Amniotic stem cell (primary cell): ENCODE measurements at places on chromosomes 16 and 17.

DNA sequence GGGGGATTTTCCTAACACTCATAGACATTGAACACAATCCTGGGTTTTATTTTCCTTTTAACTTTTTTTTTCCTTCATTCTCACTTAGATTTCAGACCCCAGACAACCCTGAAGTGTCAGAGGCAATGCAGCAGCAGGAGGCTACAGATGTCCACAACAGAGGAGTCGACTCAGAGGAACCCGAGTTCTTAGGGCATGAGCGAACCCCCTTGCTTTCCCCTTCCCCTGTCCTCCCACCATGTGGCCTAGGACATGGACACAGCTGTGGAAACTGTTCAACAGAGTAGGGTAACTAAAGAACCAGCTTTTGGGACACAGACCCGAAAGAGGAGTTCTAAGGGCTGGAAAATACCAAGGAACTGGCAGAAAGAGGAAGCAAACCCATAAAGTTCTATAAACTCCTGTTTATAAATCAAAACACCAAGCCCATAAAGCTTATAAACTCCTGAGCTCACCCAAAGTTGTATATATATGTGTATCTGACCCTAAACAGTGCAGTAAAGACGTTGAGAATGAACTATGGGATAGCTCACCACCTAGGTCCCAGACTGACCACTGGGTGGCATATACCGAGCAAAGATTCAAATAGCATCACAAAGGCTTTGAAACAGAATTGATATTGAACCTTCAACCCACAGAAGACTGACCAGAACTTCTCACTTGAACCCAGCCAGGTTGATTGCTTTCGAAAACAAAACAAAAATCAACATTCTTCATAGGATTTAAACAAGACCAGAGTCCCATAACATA lies 33.9 kb downstream of the CMTM4 start:
- no peak for DNase-seq

DNA sequence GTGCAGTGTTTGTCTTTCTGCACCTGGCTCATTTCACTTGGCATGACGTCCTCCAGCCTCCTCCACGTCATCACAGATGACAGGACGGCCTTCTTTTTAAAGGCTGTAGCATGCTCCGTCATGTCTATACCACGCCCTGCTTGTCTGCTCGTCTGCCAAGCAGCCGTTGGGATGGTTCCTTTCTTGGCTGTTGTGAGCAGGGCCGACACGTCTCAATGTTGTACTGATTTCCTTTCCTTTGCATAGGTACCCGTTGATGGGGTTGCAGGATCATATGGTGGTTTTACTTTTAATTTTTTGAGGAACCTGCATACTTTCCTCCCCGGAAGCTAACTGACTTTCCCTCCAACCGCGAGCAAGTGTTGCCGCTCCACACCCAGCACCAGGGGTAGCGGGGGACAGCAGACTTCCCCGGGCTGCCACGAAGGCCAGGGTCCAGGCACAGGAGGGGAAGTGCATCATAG lies 212.2 kb upstream of the ZNF469 start:
- DNase-seq = no peak

DNA sequence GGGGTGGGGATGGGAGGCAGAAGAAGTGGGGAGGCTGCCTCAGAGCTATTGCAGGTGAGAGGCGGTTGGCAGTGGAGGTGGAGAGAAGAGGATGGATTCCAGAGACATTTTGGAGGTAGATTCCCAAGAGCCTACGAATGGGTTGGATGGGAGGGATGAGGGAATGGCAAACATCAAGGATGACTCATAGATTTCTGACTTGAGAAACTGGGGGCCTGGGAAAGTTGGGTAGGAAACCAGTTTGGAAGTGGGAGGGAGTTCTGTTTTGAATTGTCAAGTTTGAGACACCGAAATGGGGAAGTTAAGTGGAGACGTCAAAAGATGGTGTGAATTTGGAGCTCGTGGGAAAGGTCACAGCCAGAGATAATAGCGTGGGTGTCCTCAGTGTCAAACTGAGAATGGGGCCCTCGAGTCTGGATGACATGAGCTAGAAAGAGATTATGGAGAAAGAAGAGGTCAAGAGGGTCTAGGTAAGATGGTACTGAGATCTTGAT lies 6.2 kb upstream of the CYLD start:
- no peak for DNase-seq

DNA sequence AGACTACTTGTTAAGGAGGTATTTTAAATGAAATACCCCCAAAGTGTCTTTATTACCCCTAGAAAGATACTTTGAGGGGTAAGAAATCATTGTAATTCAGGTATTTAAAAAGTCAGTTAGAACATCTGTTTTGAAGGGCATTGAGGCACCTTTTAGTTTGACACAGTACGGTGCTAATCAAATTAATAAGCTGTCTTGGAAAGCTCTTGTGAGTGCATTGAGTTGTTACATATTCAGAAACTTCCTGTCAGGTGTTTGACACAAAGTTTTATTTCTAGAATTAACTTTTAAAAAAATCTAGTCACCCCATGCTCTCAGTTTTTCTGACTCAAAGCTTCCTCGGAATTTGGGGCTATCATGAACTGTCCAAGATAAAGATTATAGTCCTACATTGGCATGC lies 4.6 kb downstream of the RBBP6 start:
- no peak for DNase-seq

- no peak for DNase-seq
Observed at GRCh38 chr17:13589658-13590057, 12.1 kb downstream of the HS3ST3A1 start.

DNA sequence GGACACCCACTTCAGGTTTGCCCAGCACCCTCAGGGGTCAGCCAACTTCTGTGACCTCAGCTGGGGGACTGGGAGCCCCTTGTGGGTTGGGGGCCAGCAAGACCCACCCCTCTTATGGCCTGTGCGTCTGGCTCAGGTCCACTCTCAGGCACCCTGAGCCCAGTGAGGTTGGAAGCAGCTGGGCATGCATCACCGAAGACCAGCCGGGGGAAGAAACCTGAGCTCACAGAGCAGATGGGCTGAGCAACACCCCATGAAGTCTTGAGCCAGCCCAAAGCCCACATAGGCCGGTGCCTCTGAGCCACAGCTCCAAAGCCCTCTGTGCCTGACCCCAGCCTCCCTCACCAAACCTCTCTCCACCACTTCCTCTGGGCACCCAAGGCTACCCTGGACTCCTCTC lies 166.7 kb downstream of the RBFOX3 start:
- no peak for DNase-seq

- DNase-seq = no peak
Observed at GRCh38 chr17:27762527-27763305, 37.6 kb downstream of the NOS2 start.

GRCh38 chr17:77733576-77734296 lies 224.8 kb upstream of the TNRC6C start:
- DNase-seq = no peak

- no peak for DNase-seq
Observed at GRCh38 chr17:76504117-76504516, 2.9 kb upstream of the RHBDF2 start.

DNA sequence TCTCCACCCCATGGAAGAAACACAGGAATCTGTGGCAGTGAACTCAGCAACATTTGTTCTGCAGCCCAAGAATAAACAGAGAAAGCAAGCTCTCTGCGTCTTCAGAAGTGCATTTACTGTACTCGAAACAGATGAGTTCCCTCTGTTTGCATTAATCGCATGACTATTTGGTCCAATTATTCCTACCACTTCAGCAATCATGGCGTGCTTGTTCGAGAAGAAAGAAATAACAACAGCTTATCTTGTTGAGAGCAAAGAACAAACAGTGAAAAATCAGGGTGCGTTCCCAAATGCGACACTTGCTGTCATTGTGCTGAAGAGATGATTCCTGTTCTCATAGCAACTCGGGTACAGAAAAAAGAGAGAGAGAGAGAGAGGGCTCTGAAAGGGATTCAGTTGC lies 445.3 kb upstream of the MAF start:
- DNase-seq = no peak

DNA sequence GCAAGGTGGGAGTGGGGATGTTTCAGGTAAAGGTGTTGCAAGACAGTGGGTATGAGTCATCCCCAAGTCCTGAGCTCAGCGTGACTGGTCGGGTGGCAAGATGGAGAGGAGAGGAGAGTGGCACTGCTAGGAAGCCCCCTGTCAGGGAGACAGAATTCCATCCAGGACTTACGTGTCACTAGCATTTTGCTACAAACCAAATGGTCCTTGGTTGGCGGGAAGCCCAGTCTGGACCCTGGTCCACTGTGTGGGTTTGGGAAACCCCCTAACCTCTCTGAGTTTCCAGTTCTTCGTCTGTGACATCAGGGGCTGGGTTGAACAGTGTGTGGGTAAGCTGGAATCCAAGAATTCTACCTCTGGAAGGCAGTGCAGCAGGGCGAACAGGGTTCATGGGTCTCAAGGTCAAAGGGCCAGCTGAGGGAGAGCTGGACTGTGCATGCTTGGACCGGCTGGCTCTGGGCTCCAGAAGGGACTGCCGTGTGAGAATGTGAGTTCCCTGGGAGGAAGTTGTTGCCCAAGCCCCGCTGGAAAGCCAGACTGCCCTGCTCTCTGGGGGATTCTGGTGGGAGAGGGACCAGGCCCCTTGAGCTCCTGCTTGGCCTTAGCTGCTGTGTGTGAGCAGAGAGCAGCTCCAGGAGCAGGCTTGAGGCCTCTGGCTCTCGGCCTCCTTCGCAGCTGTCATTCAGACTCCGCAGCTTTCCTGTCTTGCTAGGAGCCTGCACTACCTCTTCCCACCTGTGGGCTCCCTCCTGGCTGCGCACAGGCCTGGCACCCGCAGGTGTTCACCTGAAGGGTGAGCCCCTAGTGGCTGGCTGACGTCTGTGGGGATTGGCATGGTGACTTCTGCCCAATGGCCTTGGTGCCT lies 84.6 kb downstream of the NT5M start:
- DNase-seq = no peak

- no peak for DNase-seq
Observed at GRCh38 chr17:10087355-10087754, 111.1 kb downstream of the GAS7 start.

- no peak for DNase-seq
Observed at GRCh38 chr16:75198135-75198600, 8.8 kb downstream of the CTRB2 start.

DNA sequence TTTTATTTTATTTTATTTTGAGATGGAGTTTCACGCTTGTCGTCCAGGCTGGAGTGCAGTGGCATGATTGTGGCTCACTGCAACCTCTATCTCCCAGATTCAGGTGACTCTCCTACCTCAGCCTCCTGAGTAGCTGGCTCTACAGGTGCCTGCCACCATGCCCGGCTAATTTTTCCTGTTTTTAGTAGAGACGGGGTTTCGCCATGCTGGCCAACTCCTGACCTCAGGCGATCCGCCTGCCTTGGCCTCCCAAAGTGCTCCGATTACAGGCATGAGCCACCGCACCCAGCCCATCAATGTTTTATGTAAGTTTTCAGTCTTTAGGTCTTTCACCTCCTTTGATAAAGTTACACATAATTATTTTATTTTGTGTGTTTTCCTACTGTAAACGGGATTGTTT lies 154.6 kb downstream of the COPRS start:
- no peak for DNase-seq

GRCh38 chr16:50572700-50573099 lies 24.5 kb downstream of the NKD1 start:
- no peak for DNase-seq

DNA sequence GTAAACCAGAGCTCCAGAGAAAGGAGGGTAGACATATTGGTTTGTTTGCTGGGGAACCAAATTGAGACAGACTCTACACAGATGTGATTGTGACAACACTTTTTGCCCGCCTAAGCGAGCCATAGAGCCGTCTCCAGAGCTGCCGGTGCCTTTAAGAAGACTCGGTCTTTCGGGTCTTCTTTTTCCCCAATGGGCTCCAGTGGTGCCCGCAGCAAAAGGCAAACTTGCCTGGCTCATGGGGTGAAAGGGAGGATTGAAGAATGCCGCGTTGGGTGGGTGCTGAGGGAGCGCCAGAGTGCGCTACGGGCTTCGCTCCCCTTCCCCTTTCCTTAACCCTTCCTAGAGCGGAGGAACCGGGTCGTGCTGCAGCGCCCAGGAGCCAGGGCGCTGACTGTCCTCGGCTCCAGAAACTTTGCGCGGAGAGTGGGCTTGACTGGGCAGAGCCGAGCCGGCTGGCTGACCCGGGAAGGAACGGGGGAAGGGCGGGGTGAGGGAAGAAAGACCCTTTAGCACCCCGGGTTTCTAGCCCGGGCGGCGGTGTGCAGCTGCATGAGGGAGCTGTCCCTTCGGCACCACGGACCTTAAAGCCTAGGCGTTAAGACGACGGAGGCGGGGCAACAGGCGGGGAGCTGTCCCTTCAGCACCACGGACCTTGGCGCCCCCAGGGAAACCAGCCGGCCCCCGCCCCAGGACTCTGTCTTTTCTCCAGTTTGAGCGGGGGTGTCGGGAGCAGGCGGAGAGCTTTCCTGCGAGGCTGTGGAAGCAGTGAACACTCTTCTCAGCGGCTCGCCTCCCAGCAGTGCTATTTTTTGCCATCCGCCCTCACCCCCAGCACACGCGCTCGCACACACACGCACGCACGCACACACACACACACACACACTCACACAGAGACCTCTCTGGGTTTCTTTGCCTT lies at the start of gene CACNG3:
CACNG3 (plus strand) TSS at position 880 of the 916 bp plus-strand sequence. CDS start 420 bp downstream, outside the sequence.
- DNase-seq = no peak

GRCh38 chr17:42568341-42569111 lies 1.6 kb downstream of the MLX start:
- no peak for DNase-seq

GRCh38 chr17:14336418-14336817 lies 35.5 kb downstream of the HS3ST3B1 start:
- DNase-seq = no peak

GRCh38 chr17:34177642-34178041 lies 77.4 kb upstream of the CCL2 start:
- no peak for DNase-seq

GRCh38 chr17:69524854-69525253 lies 110.4 kb downstream of the MAP2K6 start:
- DNase-seq = no peak

GRCh38 chr17:80656590-80656989 lies 112.0 kb downstream of the RPTOR start:
- no peak for DNase-seq

DNA sequence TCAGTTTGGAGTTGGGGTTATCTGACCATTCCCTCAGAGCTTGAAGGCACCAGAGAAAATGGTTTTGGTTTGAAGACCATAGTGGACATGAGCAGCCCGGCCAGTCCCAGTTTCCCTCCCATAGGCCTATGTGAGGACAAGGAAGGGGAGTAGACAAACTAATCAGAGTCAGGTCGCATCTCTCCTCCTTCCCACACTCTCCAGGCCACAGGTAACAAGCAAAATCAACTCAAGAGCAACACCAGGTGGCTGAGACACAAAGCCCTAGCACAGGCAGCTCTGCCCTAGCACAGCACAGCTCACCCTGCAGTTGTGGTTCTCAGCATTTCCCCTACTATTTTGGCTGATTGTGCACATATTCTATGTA lies 7.2 kb downstream of the SUPT4H1 start:
- DNase-seq = no peak

- no peak for DNase-seq
Observed at GRCh38 chr17:42845918-42846593, 1.7 kb downstream of the AOC2 start.

- DNase-seq = no peak
Observed at GRCh38 chr16:4728676-4729075, 5.4 kb downstream of the ANKS3 start.

GRCh38 chr17:68246271-68247028 lies 1.4 kb upstream of the AMZ2 start:
- DNase-seq = no peak
